Central memory CD4-positive, alpha-beta T cell (primary cell): ENCODE measurements at places on chromosomes 5 and 9.

GRCh38 chr5:5480481-5481111 lies 58.1 kb downstream of the ICE1 start:
- no peak for DNase-seq

DNA sequence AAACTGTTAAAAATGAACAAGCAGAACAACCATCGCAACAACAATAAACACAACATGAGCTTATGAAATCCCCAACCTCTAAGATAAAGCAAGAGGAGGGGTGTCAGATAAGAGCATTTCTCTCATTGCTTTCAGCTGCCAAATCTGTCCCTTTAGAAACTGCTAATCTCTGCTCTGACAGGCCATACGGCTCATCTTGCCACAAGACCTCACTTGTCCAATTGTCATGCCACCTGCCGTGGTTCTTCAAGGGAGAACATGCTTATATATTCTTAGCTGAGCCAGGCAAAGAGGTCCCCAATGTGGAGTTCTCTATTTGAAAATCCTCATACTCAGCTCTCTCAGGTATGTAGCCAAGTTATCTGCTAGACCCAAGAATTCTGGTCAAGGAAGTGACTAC lies 405.0 kb upstream of the TNC start:
- DNase-seq, result no peak

DNA sequence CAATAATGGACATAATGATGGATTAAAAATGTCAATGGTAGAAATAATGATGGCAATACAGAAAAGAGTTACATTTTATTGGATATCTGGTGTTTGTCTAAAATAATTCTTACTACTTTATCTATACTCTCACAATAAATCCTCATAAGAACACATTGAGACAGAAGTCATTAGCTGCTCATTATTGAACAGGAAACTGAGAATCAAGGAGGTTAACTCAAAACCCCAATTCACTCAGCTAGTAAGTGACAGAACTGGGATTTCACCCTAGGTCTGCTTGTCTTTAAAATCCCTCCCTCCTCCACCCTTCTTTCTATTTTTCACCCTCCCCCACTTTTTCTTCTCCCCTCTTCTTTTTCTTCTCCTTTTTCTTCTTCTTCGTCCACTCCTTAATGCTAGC lies 285.8 kb upstream of the TNC start:
- DNase-seq, result no peak

GRCh38 chr5:37882636-37883035 lies 42.8 kb upstream of the GDNF start:
- no peak for DNase-seq

DNA sequence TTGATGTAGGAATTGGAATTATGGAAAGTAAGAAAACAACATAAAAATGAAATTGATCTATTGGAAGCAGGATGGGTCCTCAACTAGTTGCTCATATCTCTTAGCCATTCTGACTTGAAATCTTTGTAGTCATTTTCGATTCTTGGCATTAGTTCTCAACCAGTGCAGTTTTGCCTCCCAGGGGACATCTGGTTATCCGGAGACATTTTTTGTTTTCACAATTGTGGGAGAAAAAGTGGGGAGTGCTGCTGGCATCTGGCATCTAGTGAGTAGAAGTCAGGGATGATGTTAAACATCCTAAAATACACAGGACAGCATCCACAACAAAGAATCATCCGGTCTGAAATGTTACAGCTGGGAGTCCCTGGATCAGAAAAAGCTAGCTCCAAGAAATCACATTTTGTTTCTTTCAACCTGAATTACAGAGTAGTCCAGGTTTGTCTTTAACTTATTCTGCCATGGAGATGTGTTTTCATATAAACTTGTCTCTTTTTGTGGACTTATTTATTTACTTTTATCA lies 74.9 kb downstream of the FBXL7 start:
- no peak for DNase-seq

GRCh38 chr5:61587125-61587524 lies 255.1 kb downstream of the ZSWIM6 start:
- no peak for DNase-seq

DNA sequence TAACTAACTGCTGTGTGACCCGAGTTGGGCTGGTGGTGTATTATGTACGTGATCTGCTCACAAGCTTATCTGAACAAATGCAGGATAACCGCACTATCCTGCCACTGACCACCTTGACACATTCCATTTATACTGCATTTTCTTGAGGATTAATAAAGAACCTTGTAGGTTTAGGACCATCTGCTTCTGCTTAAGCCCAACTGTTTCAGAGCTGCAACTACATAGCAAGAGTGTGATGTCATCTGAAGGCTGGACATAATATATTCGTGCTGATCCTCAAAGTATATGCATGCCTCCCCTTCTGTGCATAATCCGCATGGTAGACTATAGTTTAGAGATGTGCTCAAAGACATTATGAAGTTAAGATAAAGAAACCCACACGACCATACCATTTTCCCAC lies 435.9 kb downstream of the BNC2 start:
- DNase-seq, result no peak

- no peak for DNase-seq
Observed at GRCh38 chr9:131252120-131252519, 24.2 kb downstream of the FAM78A start.

DNA sequence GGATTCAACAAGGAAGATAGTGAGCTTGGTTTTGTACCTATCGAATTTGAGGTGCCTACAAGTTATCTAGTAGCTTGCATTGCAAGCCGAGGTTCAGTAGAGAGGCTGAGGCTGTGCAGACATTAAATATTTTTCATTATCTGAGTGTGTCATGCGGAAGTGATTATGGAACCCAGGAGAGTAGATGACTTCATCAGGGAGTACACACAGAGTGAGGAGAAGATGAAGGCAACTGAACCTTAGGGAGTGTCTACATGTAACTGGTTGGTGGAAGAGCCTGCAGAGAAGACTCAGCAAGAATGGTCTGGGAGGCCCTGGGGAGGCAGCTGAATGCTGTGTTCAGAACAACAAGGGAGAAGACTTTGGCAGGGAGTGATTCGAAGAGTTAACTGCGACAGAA lies 393.9 kb downstream of the ARHGEF28 start:
- DNase-seq, result no peak

GRCh38 chr9:132942541-132943182 lies 1.8 kb downstream of the TSC1 start:
- DNase-seq, result no peak

DNA sequence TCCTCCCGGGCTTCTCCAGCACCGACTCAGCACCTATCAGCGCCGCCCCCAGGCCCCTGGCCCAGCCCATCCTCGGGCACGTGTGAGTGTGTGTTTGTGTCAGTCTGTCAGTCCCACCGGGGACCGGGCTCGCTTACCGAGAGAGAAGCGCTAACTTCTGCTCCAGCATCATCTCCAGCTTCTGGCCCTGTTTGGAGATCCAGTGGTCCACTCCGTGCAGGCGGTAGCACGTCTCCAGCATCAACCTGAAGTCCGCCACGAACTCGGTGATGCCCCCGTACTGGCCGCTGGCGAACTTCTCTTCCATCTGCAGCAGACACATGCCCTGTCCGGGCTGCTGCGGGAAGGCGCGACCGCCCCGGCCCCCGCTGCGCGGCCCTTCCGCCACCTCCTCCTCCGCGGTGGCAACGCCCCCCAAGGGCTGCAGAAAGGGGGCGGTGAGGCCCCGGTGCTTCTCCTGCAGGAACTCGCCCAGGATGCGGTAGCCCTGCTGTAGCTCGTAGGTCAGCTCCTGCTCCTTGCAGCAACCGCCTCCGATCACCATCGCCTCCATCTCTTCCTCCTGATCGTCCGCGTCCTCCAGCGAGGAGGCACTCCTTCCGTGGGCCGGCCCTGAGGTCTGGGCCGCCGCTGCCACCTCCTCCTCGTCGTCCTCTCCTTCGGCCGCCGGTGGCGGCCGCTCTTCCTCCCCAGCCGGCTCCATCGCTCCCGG lies 8.2 kb downstream of the RANBP6 start:
- peak; percentile 92 for DNase-seq
